ENCODE measurements at places on chromosomes 2 and 18.

DNA sequence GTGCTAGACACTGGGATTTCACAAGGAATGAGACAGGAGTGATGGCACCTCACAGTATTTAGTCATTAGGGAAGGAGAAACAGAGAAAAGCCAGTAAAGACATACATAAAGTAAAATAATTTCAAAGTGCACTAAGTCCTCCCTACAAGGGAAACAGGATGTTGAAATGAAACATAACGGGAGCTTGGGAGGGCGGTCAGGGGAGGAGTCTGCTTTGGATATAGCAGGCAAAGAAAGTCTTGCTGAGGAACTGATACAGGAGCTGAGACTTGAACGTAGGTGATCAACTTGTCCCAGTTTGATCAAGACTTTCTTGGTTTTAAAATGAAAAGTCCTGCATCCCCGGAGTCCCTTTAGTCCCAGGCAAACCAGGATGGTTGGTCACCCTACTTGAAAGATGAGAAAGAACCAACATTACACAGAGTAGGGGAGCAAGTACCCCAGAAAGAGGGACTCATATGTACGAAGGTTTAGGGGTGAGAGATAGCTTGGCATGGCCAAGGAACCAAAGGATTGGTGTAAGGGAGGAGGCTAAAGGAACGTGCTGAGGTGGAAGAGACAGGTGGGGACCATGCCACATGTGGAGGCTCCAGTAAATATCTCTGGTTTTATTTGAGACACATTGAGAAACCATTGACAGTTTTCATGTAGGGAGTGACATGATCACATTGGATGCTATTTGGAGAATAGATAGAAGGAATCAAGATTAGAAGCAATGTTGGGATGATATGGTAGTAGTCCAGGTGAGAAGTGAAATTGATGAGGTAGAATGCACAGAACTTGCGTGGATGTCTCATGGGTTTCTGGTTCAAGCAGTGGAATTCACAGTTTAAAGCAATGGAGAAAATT is 28.4 kb downstream of the FBXO48 start:
- DNase-seq, result no peak

DNA sequence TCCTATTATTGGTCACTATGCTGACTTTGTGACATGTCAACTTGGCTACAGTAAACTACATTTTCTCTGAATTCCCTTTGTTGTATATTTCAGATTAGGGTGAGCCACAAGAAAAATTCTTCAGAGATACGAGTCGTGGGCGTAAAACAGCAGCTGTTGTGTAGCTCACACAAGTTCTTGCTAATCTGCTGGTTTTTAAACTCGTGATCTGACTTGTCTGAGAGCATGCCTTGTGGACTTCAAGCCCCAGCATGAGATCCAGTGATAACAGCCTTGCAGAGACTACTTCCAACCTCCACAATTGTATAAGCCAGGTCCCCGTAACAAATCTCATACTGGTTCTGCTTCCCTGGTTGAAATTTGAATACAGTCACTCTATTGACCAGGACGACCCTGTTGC is 259.8 kb upstream of the LYPD1 start:
- DNase-seq, result no peak

DNA sequence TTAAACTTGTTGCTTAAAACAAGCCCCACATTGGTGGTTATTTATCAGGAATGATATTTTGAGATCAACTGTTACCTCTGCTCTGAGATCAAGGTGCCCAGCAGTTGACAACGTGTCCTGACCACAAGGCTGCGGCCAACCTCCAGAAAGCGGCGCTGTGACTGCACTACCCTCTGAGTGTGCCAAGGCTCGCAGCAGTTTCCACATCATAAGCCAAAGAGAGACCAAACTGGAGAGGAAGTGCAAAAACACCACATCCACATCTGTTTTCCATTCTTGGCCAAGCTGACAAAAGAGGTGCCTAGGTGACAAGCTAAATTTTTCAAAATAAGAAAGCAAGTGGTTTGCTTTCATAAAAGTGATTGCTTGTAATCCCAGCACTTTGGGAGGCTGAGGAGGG is 410.8 kb upstream of the POU3F3 start:
- DNase-seq, result no peak

GRCh38 chr2:124318913-124319312 is 293.8 kb downstream of the CNTNAP5 start:
- DNase-seq, result no peak

GRCh38 chr2:94769733-94770132 is 101.5 kb upstream of the TEKT4 start:
- DNase-seq, result no peak

GRCh38 chr2:104368089-104368488 is 485.8 kb upstream of the POU3F3 start:
- DNase-seq, result no peak

DNA sequence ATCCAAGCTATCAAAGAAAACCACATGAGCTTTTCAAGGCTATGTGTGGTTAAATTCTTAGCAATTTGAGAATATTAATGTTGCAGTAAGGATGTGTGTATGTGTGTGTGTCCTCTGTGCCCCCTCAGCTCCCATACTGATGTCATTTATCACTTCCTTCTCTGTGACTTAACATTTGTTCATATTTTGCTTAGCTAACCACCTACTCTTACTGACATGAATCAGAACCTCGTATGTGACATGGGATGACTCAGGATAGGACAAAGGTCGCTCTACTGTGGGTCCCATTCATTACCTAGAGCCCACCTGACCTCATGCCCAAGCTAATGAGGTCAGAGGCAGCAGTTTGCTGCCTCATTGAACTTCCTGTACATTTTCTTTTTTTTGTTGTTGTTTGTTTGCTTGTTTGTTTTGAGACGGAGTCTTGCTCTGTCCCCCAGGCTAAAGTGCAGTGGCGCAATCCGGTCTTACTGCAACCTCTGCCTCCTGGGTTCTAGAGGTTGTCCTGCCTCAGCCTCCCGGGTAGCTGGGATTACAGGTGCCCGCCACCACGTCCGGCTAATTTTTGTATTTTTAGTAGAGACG is 36.3 kb downstream of the MOGAT1 start:
- DNase-seq, result no peak

DNA sequence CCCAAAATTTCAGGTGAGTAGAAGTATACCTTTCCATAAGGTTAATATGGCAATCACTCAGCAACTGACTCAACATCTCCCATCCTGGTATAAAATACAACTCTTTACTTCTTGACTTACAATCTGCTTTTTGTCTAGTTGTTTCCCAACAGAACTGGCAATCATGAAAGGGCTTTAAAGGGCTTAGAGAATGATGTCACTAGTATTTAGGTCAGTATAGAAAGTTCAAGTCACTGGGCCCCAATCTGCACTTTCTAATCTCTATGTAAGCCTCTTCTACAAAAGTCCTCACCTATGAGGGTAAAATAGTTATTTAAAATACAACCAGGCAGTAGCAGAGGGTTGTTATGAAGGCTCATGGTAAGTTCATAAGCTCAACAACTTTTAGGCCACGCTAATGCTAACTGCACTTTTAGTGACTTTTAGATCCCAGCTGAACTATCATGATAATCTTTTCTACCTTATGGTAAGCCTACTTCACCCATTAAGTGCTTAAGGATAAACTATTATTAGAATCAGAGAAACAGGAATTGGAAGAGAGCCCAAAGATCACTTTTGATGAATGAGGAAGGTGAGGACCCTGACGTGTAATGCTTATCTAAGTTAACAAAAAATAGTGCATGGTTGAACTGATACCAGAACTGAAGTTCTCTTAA is 79.6 kb downstream of the GORASP2 start:
- no peak for DNase-seq

- peak; percentile 88 for DNase-seq
Measured at GRCh38 chr2:219041252-219041651, at the start of gene CFAP65. Gene CFAP65, minus strand, starts transcription at chr2:219041516. Its CDS starts 2,468 bp downstream, at chr2:219039048.

- DNase-seq, result no peak
Measured at GRCh38 chr2:156826341-156826933, 390.3 kb downstream of the GPD2 start.

DNA sequence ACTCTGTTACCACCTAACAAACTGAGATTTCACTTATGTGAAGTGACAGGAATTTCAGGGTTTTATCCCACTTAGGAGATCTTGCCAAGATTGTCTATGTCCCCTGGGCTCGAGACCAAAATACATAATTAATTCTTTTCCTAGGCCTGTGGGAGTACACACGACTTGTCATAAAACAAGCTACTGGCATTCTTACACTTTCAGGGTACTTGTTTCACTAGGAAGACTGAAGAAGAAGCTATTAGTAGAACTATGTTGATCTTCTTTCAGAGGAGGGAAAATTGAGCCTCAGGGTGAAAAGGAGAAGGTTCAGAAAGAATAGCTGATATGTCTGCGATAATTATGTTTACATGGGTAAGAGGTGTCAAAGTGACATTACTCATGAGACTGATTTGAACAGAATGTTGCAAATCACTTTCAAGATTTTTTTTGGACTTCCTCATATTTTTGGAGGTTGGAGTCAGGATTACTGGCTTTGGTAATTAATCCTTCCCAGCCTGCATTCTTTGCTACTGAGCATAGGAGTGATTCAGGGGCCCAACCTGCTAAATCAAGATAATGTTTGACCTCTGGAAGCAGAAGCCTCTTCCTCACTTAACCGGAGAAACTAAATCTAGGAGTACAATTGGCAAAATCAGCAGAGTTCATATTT is 240.0 kb upstream of the NT5C1B start:
- no peak for DNase-seq

DNA sequence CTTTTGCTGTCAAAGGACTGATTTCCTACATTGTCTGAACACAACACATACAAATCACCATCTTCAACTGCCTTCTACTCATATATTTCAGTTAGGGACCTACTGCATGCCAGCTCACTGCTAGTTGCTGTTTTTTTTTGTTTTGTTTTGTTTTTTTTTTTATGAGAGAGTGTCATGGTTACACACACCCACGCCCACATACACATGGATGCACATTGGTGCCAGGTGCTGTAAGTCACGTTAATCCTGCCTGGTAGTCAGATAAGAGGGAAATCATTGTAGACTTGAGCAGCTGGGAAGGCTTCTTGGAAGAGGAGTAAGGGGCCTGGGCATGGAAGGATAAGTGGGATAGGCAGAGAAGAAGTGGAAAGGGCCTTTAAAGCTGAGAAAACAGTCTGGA is 209.9 kb downstream of the TDRD15 start:
- DNase-seq, result no peak

DNA sequence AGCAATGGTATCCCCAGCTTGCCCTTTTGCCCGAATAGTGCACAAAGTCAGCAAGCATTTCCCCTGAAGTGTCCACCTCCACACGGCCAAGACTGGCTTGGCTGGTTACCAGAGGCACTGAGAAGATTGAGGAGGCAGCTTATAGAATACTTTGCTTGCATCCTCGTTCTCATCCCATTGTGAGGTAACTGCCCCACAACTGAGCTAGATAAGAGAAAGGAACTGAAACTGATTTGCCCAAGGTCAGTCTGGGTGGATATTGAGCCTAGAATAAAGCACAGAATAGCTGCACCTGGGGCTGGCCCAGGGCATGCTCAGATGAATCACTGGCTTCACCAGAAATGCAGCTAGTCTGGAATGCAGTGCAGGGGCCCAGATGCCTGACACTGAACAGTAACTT is 32.7 kb upstream of the MAP4K3 start:
- no peak for DNase-seq

Data from H7 (cell line).